ENCODE measurements at places on chromosomes 2 and 18. TPM values are rescaled to one million over a fixed set of nuclear protein-coding genes. Genes with fewer than 3 reads are reported as not detected.
A peak's percentile ranks its signal among the peaks of the same experiment; 100 is the strongest.

DNA sequence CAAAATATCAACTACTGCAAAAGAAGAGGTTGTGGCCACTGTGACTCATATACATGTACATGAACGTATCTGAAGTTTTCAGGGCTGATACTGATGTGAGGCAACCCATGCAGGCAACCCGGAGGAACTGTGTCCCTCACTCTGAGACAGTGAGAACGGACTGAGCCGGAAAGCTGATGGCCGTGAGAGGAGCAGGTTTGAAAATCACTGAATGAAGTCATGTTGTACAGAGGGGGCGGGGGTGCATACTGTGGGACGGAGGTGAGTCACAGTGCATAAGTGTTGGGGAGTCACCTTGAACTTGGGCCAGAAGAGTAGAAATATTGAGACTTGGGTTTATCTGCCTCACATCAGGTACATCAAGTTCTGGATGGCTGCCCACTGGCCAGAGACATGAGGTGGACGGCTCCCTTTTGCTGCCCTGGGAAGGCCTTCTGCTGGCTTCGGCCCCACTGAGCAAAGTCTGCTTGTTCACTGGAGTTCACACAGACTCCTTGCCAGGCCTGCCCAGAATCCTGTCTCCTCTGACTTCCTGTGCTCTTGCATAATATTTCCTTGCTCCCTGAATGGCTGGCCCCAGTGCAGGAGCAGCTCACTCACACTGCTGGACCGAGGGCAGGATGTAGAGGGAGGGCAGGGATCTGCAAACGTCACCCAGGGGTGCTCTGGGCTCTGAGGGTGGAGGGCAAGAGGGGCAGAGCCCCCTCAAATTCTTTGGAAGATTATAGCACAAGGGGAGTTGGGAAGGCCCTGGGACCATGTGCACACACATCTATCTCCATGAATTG lies 18.1 kb downstream of the EPAS1 start:
- DNase-seq: peak; percentile 95

DNA sequence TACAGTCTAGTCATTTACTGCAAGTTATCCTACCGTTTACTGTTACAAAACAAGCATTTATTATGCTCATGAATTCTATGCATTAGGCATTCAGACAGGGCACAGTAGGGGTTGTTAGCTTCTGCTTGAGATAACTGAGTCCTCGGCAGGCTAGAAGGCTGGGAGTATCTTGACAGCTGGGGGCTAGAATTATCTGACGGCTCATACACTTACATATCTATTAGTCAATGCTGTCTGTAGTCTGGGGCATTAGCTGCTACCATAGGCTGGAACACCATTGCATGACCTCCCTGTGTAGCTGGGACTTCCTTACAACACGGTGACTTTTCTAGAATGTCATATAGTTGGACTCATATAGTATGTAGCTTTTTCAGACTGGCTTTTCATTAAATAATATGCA lies 61.9 kb upstream of the ALK start:
- no peak for DNase-seq

LAMA1 gene
- total RNA-seq: 8.4 TPM

GRCh38 chr18:58187674-58188073 lies 143.6 kb downstream of the NEDD4L start:
- DNase-seq: no peak

DNA sequence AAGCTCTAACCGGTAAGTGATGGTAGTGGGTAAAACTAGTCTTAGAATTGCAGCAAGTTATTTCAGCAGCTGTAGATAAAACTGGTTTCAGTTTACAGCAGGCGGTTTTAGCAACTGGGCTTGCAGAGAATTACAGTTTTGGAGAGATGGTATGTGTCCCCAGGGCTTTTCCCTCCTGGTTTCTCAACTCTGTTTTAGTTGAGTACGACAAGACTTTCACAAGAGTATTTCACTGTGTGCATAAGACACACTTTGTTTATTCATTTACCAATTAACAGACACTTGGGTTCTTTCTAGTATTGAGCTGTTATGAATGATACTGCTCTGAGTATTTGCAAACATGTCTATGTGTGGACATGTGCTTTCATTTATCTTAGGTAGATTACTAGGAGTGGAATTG lies 65.6 kb upstream of the RFX8 start:
- DNase-seq: no peak

DNA sequence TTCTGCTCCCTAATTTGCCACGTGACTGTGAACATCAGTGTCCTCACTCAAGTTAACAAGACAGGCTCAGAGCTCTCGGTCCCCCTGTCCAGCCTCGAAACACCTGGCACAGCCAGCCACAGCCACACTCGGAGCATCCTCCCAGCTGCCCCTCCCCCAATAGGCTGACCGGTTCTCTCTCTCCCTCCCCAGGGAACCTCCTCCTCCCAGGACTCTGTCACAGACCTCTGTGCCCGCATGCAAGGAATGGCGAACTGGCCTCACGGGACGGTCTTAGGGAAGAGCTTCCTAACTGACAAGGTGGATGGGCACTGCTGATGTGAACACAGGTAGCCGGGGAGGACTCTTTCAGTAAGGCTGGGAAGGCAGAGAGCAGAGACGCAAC lies 18.8 kb downstream of the CYP26B1 start:
- no peak for DNase-seq

C1D gene
- 71.7 TPM for total RNA-seq

PLCL1 gene
- 13.5 TPM for total RNA-seq

GRCh38 chr2:74587664-74588277 lies 33.3 kb downstream of the DOK1 start:
- peak; percentile 80 for DNase-seq

ZDBF2 gene
- 24.6 TPM for total RNA-seq

DNA sequence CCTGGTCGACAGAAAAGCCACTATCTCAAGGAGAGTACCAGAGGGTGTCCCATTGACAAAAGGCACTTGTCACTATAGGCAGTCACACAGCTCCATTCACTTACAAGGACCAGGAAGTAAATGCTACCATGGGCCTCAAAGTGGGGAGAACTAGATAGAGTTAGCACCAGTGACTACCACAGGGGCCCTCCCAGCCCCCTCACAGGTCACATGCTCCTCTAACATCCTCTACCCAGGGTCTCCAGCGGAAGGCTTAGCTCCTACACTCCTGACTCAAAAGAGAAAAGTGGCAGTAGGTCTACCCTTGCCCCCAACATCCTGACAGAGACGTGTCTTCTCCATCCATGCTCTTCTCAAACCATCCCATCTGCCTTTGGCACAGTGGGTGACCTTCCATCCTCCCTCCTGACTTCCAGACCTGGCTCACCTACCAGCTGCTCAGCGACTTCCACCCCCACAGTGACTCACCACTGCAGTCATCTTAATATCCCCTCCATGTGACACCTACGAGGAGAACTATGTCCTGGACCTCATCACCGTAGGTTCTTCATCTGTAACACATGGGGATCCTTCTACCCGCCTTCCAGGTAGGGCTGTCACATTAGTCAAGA lies 5.6 kb upstream of the DNMT3A start:
- no peak for DNase-seq

DNA sequence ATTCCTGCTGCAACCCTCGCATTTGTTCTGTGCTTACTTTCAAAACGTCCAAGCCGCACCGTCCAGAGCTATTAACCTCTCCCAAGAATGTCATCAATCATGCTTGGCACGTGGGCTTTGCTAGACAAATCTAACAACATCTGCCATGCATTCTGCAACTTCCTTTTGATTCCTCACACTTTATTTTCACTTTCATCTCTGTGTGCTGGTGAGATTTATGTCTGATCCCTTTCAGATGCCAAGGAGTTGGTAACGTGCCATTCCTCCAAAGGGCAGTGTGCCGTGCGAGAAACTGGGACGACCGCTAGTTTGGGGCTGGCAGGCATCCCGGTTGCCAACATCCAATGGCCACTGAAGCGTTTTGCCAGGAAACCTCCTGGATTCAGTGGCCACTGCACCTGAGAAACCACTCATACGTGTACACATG lies 230.0 kb upstream of the PARD3B start:
- peak; percentile 14 for DNase-seq

DNA sequence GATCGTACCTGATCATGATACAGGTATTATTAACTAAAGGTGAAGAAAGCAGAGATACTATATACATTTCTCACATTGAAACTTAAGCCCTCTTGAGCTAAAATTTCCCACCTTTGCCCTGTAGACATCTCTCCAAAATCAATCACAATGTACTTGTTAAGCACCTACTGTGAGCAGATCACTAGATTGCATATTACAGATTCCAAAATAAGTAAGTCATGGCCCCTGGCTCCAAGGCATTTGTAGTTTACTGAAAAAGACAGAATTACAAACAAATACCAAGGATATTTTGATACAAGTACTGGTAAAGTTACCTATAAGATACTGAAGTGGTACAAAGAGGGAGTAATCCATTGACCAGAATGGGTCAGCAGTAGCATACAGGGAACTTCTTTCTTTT lies 455.3 kb downstream of the STK39 start:
- no peak for DNase-seq

SCN3A gene
- total RNA-seq: 11.8 TPM

DNA sequence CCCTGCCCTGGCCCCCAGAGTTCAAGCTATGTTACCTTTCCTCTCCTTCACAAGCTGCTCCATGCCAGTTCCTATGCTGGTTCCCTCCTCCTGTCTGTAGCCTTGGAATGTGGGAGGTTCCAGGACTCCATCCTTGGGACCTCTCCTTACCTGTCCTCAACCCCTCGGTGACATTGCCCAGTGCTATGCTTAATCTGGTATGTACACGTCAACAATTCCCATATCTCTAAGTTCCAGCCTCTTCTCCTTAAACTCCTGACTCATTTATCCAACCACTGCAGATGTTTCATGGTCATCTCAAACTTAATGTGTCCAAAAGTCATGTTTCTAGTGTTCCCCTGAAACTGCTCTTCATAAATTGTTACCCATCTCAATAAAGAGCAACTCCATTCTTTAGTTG lies 160.8 kb downstream of the TNS1 start:
- DNase-seq: no peak

GRCh38 chr2:72539071-72539552 lies 286.7 kb downstream of the EXOC6B start:
- DNase-seq: no peak

GRCh38 chr2:127401757-127402695 lies 14.3 kb upstream of the MAP3K2 start:
- DNase-seq: no peak

SPRED2 gene
- 4.8 TPM for total RNA-seq

GRCh38 chr2:96171831-96172230 lies 26.6 kb upstream of the DUSP2 start:
- no peak for DNase-seq

DNA sequence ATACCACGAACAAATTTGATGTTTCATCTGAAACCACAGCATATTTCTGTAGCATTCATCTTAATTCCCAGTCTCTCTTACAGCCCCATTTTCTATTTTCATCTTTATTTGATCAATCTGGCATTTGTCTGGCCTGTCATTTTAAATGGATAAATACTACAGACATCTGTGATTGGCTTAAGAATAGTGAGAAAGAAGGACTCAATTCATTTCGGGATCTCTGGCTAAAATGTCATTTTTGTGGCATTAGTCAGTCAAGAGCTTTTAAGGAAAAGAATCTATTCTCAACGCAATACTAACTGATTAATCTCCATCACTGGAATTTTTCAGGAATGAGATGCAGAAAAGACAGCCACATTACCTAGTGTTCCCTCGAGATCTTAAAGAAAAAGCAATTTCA lies 585.9 kb downstream of the IRS1 start:
- DNase-seq: peak; percentile 45

DNA sequence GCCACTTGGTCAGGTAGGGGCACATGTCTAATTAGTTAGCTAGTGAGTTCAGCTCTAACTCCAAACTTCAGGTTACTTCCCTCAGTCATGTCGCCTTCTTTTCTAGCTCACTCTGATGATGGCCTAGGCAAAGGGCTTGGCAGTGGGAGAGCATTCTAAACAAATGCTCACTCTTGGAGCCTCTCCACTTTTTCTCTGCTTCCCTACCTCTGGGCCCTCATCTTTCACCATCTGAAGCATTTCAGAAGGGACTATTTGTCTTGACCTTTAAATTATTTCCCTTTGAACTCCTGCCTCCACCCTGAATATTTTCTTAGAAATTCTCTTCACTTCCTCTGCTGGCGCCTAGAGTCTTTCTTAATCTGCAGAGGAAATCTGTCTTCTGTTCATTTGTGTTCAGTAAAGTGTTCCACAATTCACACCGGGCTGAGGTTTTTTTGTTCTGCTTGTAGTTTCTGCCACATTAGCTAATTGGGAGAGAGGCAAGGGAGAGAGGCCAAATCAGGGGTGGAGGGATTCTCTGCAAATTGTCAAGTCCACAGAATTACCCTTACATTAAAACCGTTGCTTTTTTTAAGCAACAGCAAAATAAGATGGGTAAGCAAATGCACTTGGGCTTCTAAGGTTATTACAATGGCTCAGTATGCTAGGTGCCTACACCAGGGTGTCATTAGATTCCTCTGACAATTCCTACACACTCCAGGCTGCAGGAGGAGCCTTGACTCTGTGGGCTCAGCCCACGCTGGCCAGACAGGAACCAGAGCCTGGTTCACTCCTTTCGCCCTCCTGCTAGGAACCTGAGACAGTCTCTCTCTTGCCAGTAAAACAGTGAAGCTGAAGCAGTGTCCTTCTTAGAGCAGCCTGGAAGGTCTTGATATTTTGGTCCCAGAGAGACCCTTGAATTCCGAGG lies 5.5 kb downstream of the MSGN1 start:
- DNase-seq: peak; percentile 8

ARPC2 gene
- total RNA-seq: 158 TPM

DNA sequence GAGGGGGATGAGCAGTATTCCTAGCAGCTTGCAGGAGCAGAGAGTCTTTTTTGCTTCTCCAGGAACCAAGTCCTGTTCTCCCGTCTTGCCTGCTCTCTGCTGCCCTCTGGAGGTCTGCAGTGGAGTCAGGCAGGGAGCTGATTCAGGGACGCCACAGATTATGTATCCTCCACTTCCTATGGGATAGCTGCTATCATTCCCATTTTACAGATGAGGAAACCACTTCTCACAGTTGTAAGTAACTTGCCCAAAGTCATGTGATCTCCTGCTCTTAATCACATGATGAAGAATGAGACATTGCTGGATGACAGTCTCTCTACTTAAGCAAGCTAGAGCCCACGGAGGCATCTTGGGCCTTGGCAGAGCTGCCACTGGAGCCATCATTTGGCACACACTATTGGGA lies 8.3 kb downstream of the SLC4A5 start:
- DNase-seq: peak; percentile 72

DNA sequence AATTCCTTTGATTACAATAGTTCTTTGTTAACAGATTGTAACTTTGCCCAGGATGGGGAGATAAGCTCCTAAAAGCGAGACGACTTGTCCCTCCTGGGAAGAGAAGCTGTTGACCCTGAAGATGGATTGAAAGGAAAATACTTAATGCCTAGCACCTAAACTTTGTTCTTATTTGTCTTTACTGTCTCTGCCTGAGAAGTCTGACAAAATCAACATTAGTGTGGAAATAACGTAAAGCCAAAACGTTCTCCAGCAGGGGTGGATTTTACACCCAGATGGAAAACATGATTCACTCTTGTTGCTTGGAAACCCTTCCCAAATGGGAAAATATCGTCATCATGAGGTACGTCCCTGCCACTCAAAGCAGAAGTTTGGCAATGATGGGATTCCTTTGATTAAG lies 450.1 kb downstream of the SLC4A3 start:
- DNase-seq: peak; percentile 7

Measured in umbilical cord (tissue), 2 donors.